ENCODE measurements at places on chromosomes 3 and 15. TPM values are rescaled to one million over a fixed set of nuclear protein-coding genes. Genes with fewer than 3 reads are reported as not detected.

The IL17RE gene
- 1.7 TPM for total RNA-seq

The HIGD2B gene
- 0.27 TPM for total RNA-seq

The SEMA5B gene
- not detected for total RNA-seq

DNA sequence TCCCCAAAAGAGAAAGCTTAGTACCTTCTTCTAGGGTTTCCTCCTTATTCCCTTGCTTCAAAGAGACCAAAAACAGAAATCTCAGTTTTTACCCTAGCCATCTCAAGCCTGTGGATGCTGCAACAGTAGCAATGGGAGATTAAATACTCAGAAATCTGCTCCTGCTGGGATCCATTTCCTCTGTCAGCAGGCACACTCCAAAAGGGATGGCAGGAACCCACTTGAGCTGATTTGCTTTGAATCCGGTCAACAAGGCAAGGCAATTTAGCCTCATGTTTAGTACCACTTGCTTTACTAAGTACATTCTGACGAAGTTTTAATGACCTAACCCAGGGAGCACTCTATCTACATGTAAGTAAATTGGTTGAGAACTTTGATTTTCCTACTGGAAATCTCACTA lies 590.0 kb upstream of the ADAMTS9 start:
- no peaks in the 10 kb centered on the region for H3K36me3 ChIP-seq
- H3K4me3 ChIP-seq, result no peak overlapping the region
- no peaks in the 10 kb centered on the region for H3K27me3 ChIP-seq
- no peaks in the 10 kb centered on the region for H3K4me1 ChIP-seq
- DNase-seq, result no peak

DNA sequence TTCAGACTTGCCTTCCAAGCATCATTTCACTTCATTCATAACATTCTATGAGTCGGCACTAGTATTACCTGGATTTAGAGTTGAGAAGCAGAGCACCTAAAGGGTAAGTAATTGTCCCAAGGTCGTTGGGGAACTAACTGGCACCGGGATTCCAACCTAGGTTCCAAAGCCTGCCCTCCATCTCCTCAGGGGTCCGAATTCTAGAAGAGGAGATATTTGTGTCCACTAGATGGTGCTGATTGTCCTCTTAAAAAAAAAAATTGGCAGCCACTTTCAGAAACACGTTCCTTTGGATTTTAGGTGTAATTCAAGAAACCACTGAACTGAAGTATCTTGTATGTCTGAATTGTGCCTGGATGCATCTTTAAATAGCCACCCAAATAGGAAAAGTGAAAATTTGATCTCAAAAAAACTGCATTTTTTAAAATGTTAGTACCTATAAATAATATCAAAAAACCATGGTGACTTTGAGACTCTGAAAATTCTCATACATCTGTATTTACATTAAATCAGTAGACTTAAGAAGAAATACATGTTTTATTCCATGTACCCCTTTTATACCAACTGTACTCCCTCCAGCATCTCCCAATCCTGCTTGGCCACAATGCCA lies 3.9 kb upstream of the FSIP1 start:
- H3K36me3 ChIP-seq, result peaks cover 3% of the 10 kb centered on the region
- no peak overlapping the region for H3K4me3 ChIP-seq
- no peak overlapping the region for H3K27ac ChIP-seq
- H3K27me3 ChIP-seq, result no peaks in the 10 kb centered on the region
- H3K4me1 ChIP-seq, result peaks cover 52% of the 10 kb centered on the region

DNA sequence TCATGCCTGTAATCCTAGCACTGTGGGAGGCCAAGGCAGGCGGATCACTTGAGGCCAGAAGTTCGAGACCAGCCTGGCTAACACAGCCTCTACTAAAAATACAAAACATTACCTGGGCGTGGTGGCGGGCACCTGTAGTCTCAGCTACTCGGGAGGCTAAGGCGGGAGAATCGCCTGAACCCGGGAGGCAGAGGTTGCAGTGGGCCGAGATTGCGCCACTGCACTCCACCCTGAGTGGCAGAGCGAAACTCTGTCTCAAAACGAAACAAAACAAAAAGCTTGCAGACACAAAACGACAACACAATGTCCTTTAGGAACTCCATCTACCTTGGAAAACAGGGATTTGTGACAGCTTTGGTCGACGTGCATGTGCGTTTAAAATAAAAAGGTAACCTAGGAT lies 716 bp upstream of the KLHL24 start:
- peak overlapping the region; percentile 87 for H3K4me3 ChIP-seq
- no peak for DNase-seq
- H3K27me3 ChIP-seq, result no peaks in the 10 kb centered on the region
- H3K36me3 ChIP-seq, result no peaks in the 10 kb centered on the region

DNA sequence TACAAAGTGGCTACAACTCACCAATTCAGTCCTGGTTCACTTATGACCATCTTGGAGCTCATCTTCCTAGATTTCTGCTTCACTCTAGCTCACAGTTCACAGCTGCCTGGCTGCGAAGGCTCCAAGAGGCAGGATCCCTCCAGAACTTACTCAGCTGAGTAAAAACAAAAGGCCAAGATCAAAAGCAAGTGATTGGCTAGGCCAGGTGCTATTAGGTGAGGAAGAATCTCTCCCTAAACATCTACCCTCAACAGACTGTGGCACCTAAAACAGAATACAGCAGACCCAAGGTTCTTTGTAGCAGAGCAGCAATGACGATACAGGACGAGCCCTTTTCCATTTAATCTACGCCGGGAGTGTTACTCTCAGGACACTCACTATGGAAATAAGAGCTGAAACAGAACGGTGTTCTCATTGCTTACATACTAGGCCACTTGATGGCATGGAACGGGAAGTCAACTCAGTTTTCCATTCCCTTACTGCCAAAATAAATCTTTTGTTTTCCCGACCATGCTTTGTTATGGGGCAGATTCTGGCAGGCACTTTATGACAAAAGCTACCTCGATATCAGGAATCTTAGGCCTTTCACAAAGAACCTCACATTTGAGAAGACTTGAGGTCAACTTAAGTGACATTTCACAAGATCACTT lies 901 bp downstream of the ICE2 start:
- H3K27ac ChIP-seq, result peak overlapping the region; percentile 96
- no peaks in the 10 kb centered on the region for H3K27me3 ChIP-seq
- peaks cover 50% of the 10 kb centered on the region for H3K4me1 ChIP-seq
- peaks cover 42% of the 10 kb centered on the region for H3K36me3 ChIP-seq
- peak overlapping the region; percentile 96 for H3K4me3 ChIP-seq

DNA sequence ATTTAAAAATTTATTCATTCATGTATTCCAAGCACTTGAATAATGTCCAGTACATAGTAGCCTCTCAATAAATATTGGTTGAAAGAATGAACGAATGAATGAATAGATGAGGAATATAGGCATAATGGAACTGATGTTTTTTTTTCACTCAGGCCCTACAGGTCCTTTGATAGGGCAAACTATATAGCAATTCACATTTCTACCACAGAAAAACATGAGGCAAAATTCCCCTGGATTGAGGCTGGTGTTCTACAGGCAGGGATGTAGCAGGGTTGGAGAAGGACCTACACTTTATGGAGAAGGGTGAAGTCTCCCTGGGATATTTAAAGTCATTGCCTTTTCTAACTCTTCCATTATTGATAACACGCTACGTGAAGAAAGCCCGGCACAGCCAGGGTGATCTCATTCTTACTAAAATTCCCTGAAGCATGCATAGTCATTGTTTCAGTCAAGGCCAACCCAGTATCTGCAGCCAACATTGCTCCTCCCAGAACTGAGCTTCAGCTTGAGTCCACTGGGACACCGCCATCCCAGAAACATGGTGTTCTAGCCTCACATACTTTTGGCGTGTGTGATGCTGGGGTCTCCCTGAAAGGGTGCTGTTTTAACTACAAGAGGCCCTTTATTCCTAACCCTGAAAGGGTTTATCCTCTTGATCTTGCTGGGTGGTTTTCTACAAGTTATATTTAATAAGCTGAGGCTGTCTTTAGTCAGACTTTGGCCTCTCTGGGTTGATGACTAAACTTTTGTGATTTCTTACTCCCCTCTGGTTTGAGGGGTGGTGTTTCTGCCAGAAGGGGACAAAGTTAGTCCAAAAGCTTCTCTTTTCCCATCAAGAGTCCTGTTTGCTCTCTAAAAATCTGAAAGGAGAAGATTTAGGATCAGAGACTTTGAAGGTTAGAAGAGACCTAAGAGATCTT lies 25.9 kb upstream of the FBN1 start:
- peaks cover 3% of the 10 kb centered on the region for H3K27me3 ChIP-seq
- H3K4me3 ChIP-seq, result no peak overlapping the region
- H3K36me3 ChIP-seq, result no peaks in the 10 kb centered on the region
- H3K27ac ChIP-seq, result no peak overlapping the region

DNA sequence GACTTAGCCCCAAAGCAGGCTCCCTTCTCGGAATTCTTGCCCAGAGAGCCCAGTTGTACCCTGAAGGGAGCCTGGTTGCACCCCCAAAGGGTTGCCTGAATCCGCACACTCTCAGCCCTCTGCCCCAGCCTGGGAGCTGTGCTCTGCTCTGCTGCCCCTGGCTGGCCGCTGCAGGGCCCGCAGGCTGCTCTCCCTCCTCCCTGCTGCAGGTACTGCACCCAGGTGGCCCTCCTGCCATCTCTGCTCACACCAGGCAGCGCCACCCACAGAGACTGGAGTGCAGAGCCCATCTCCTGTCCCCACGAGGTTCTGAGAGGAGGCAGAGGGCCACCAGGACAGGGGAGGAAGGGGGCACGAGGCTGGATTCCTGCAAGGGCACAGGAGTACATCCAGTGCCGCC lies 134.2 kb upstream of the NSMCE3 start:
- DNase-seq, result no peak
- H3K36me3 ChIP-seq, result no peaks in the 10 kb centered on the region
- H3K4me3 ChIP-seq, result no peak overlapping the region
- peaks cover under 1% of the 10 kb centered on the region for H3K27me3 ChIP-seq
- no peak overlapping the region for H3K27ac ChIP-seq

- no peak overlapping the region for H3K4me3 ChIP-seq
- H3K36me3 ChIP-seq, result no peaks in the 10 kb centered on the region
- DNase-seq, result no peak
- H3K27me3 ChIP-seq, result no peaks in the 10 kb centered on the region
- H3K27ac ChIP-seq, result no peak overlapping the region
- no peaks in the 10 kb centered on the region for H3K4me1 ChIP-seq
Observed at GRCh38 chr15:26630857-26631256, 142.0 kb downstream of the GABRB3 start.

- no peaks in the 10 kb centered on the region for H3K36me3 ChIP-seq
- no peak for DNase-seq
- peaks cover 25% of the 10 kb centered on the region for H3K4me1 ChIP-seq
Observed at GRCh38 chr3:143671626-143672025, 176.6 kb downstream of the SLC9A9 start.

Measured in activated CD8-positive, alpha-beta T cell treated with anti-CD3 and anti-CD28 coated beads for 36 hours (primary cell).